ENCODE measurements at places on chromosomes 6 and 20.

- peak; percentile 71 for DNase-seq
Measured at GRCh38 chr20:45833030-45833882, at the start of gene SNX21. Gene SNX21, plus strand, starts transcription at chr20:45833799. Its CDS starts 121 bp downstream, at chr20:45833920.

DNA sequence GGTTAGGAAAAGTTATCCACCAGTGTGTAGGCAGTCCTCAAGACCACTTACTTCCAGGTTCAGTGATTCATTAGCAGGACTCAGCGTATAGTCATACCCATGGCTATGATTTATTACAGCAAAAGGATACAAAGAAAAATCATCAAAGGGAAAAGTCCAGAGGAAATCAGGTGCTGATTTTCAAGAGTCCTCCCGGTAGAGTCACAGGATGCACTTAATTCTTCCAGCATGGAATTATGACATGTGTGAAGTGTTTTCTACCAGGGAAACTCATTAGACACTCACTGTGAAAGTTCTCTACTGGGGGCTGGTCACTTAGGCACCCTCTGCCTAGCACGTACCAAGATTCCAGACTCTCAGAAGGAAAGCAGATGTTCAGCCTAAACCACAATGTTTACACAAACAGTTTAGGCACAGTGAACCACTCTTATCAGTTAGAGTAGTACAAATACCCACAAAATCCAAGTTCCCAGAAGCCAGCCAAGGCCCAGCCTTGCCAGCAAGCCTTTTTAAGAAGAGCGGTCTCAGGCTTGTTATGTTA lies 10.2 kb downstream of the WFDC3 start:
- DNase-seq = peak; percentile 95

- peak; percentile 41 for DNase-seq
Measured at GRCh38 chr6:15800841-15801617, 138.2 kb upstream of the DTNBP1 start.

DNA sequence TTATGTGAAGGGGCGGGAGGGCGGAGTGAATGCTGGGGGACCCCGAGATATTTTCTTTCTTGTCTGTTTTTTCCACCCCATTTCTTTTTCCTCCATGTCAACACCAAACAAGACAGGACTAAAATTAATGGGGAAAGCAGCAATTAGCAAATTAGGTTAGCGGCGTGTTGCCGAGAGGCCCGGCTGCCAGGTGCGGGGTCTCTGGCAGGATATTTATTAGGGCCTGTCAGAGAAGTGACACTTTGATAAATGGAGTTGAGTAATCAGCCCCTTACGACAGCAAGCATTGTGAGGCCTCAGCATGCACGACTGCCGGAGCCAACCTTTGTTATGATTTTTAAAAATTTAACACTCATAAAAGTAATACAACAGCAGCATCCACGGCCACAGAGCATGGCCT lies 193.8 kb downstream of the DHX35 start:
- DNase-seq = no peak

GRCh38 chr20:56689852-56690485 lies 60.9 kb downstream of the TFAP2C start:
- DNase-seq = peak; percentile 51

Measured in foreskin keratinocyte (primary cell).